Activated T-cell treated with anti-CD3 and anti-CD28 coated beads, Interleukin-2, amount 50 U/mL, for 24 hours (primary cell): ENCODE measurements at places on chromosomes 11 and 22.

DNA sequence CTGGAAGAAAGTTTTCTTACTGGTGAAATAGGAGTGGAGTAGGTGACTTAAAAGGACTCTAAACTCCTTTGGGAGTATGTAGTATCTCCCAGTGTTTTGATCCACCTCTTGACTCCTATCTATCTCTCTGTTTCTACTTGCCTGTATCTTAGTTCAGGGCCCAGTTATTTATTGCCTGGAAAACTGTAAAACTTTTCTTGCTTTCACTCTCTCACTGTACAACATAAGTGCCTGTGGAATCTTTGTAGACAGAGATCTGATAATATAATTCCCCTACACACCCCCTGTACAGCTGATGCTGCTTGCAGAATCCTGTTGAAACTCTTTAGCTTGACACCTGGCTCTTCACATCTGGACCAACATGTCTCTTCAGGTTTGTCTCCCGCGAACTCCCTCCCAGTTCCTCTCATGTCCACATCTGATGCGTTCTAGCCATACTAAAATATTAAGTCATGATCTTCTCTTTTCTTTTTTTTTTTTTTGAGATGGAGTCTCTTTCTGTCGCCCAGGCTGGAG lies 26.5 kb upstream of the SESN3 start:
- H3K27ac ChIP-seq: no peak overlapping the region
- DNase-seq: no peak
- peaks cover 38% of the 10 kb centered on the region for H3K4me1 ChIP-seq
- no peak overlapping the region for H3K4me3 ChIP-seq
- H3K27me3 ChIP-seq: no peaks in the 10 kb centered on the region
- H3K36me3 ChIP-seq: no peaks in the 10 kb centered on the region

DNA sequence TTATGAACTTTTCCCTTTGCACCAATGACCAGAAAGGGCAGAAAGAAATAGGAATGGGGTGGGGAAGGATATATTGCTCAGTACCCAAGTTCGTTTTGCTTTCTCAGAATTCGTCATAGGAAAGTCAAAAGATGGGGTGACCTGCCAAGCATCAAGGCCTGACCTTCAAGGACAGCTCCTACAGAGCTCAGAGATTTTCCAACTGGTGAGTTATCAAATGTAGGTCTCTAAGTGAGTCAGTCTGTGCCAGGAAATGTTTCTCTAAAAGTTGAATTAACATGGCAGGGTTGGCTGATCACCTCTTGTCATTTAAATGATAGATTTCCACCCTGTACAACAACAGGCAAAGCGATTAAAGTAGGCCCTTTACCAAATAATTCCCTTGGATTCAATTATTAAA lies 307.2 kb downstream of the CADM1 start:
- H3K4me1 ChIP-seq: peaks cover 9% of the 10 kb centered on the region
- H3K36me3 ChIP-seq: no peaks in the 10 kb centered on the region
- no peak overlapping the region for H3K4me3 ChIP-seq
- peaks cover 2% of the 10 kb centered on the region for H3K27me3 ChIP-seq
- DNase-seq: no peak

- no peaks in the 10 kb centered on the region for H3K36me3 ChIP-seq
- H3K4me1 ChIP-seq: no peaks in the 10 kb centered on the region
- DNase-seq: no peak
- no peaks in the 10 kb centered on the region for H3K27me3 ChIP-seq
- H3K27ac ChIP-seq: no peak overlapping the region
- no peak overlapping the region for H3K4me3 ChIP-seq
Measured at GRCh38 chr11:76188873-76189272, 17.4 kb downstream of the WNT11 start.

DNA sequence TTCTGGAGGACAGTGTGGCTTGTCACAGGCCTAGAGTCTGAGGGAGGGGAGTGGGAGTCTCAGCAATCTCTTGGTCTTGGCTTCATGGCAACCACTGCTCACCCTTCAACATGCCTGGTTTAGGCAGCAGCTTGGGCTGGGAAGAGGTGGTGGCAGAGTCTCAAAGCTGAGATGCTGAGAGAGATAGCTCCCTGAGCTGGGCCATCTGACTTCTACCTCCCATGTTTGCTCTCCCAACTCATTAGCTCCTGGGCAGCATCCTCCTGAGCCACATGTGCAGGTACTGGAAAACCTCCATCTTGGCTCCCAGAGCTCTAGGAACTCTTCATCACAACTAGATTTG lies 13.0 kb downstream of the PIK3IP1 start:
- H3K4me3 ChIP-seq: no peak overlapping the region
- peak overlapping the region; percentile 99 for H3K27ac ChIP-seq
- no peaks in the 10 kb centered on the region for H3K27me3 ChIP-seq
- peaks cover 85% of the 10 kb centered on the region for H3K36me3 ChIP-seq
- DNase-seq: no peak

DNA sequence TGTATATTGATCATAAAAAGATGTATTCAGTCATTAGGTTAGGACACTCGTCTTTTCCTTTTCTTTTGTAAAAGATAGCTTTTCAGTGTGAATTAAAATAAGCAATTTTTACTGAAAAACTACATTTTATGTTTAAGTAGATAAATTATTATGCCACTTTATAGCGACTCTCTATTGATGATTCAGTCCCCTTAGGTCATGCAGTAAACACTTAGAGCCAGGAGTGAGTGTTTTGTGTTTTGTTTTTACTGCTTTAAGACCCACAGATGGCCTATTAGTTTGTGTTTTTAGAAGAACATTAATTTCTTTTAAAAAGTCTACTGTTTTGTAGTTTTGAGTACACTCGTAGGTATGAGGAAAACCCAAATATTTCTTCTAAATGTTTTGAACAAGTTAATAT lies 86.6 kb downstream of the YAP1 start:
- no peaks in the 10 kb centered on the region for H3K36me3 ChIP-seq
- no peak overlapping the region for H3K27ac ChIP-seq
- H3K4me1 ChIP-seq: no peaks in the 10 kb centered on the region
- no peak for DNase-seq

DNA sequence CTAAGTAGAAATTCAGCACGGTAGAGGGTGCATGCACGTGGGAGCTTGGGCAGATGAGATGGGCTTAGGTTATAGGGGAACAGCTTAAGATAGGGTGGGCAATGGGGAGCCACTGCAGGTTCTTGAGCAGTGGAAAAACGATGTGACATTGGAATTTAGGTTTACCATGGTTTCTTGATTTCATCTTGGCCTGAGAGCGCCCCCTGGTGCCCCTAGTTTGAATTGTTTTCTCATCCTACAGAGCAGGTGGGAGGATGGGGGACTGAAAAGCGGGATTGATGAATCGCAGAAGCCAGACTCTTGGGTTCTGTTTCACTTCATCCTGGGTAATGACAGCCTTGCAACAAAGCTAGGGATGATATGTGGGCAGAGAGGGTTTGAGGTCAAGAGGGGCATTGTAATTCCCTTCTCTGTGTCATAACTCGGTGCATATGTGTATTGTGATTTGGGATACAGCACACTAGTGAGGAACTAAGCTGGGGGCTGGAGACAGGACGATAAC lies 6.7 kb upstream of the MCAM start:
- no peak overlapping the region for H3K27ac ChIP-seq
- peaks cover 14% of the 10 kb centered on the region for H3K27me3 ChIP-seq
- DNase-seq: peak; percentile 85
- peaks cover 25% of the 10 kb centered on the region for H3K4me1 ChIP-seq

DNA sequence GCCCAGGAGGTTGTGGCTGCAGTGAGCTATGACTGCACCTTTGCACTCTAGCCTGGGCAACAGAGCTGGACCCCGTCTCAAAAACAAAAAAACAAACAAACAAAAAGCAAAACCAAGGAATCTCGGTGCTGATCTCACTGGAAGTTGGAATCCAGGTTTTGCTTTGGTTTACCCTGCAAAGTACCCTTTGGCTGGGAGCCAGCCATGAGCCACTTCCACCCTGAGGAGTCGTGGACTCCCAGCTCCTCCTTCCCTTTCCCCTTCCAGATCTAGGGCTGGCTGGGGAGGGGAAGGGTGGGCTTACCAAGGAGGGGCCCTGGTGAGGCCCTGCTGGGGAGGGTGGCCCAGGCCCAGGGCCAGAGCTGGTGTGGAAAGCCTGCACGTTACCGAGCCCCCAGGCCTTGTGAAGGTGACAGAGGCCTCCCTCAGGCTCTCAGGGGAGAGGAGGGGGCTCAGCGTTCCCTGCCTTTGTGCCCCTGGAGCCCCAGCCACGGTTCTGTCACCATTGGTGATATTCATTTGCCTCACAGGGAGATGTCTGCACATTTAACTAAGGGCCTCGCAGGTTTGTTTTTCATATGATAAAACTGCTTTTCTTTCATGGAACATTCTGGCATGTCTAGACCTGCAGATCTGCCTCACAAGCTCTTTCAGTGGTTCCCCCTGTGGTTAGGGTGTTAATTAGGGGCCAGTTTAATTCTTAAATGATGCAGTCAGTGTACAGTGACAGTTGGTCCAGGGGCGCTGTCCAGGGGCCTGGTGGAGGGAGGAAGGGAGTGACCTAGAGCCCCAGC lies 29.0 kb downstream of the FBLN1 start:
- H3K4me3 ChIP-seq: no peak overlapping the region
- peaks cover 4% of the 10 kb centered on the region for H3K27me3 ChIP-seq
- H3K4me1 ChIP-seq: no peaks in the 10 kb centered on the region
- no peaks in the 10 kb centered on the region for H3K36me3 ChIP-seq
- no peak for DNase-seq

DNA sequence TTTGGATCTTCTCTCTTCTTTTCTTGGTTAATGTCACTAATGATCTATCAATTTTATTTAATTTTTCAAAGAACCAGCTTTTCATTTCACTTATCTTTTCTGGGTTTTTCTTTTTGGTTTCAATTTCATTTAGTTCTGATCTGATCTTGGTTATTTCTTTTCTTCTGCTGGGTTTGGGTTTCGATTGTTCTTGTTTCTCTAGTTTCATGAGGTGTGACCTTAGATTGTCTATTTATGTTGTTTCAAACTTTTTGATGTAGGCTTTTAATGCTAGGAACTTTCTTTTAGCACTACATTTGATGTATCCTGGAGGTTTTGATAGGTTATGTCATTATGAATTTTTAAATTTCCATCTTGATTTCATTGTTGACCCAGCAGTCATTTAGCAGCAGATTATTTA lies 142.3 kb downstream of the C11orf87 start:
- H3K27ac ChIP-seq: no peak overlapping the region
- H3K4me3 ChIP-seq: no peak overlapping the region
- DNase-seq: no peak

DNA sequence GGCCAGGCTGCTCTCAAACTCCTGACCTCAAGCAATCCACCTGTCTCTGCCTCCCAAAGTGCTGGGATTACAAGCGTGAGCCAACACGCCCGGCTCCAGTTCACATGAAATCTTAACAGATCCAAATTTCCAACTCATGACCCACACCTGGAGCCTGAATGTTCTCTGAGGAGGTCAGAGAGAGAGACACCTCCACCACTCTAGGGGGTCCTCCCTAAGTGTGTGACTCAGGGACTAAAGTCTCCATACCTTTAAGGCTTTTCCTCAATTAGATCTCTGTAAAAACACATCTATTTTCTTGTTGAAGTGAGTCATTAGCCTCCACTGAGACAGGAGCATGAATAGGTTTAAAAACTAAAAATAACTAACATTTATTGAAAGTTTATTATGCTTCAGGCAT lies 376.4 kb downstream of the CADM1 start:
- H3K36me3 ChIP-seq: no peaks in the 10 kb centered on the region
- peaks cover 6% of the 10 kb centered on the region for H3K27me3 ChIP-seq
- no peak for DNase-seq
- no peak overlapping the region for H3K27ac ChIP-seq
- no peak overlapping the region for H3K4me3 ChIP-seq
- no peaks in the 10 kb centered on the region for H3K4me1 ChIP-seq

GRCh38 chr11:15923183-15923582 lies 433.2 kb downstream of the SOX6 start:
- no peaks in the 10 kb centered on the region for H3K36me3 ChIP-seq
- H3K4me3 ChIP-seq: no peak overlapping the region
- no peaks in the 10 kb centered on the region for H3K27me3 ChIP-seq
- H3K4me1 ChIP-seq: no peaks in the 10 kb centered on the region
- H3K27ac ChIP-seq: no peak overlapping the region

DNA sequence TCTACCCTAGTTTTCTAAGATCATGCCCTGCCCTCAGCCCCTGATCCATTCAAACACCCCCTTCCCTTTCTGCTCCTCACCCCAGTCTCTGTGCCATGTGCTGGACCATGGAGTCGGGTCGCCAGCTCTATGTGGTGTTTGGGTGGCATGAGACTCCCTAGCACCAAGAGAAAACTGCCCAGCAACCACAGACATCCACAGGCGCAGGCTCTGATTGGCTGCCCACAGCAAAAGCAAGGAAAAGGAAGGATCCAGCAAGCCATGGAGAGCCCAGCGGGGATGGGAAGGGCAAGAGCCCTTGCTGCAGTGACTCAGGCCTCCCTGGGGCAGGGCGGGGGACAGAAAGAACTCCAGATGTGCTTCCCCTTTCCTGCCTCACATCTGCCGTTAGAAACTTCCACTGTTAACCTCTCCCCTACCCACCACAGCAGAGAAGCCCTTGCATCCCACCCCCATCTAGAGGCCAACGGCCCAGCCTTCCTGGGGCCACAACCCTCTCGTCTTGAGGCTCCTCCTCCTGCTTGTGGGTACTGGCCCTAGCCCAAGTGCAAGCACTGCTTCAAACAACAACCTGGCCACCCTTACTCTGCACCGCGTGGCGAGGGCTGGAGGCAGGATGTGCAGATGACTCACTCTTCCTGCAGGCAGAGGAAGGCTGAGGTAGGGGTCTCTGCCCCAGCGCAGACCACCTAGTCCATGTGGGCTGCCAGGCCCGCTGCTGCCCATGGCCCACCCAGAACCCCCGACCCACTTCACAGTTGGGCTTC lies 9.7 kb upstream of the AHNAK start:
- peak; percentile 81 for DNase-seq
- no peaks in the 10 kb centered on the region for H3K27me3 ChIP-seq
- peaks cover 76% of the 10 kb centered on the region for H3K36me3 ChIP-seq
- H3K27ac ChIP-seq: peak overlapping the region; percentile 97
- H3K4me3 ChIP-seq: peak overlapping the region; percentile 61
- H3K4me1 ChIP-seq: peaks cover 99% of the 10 kb centered on the region

DNA sequence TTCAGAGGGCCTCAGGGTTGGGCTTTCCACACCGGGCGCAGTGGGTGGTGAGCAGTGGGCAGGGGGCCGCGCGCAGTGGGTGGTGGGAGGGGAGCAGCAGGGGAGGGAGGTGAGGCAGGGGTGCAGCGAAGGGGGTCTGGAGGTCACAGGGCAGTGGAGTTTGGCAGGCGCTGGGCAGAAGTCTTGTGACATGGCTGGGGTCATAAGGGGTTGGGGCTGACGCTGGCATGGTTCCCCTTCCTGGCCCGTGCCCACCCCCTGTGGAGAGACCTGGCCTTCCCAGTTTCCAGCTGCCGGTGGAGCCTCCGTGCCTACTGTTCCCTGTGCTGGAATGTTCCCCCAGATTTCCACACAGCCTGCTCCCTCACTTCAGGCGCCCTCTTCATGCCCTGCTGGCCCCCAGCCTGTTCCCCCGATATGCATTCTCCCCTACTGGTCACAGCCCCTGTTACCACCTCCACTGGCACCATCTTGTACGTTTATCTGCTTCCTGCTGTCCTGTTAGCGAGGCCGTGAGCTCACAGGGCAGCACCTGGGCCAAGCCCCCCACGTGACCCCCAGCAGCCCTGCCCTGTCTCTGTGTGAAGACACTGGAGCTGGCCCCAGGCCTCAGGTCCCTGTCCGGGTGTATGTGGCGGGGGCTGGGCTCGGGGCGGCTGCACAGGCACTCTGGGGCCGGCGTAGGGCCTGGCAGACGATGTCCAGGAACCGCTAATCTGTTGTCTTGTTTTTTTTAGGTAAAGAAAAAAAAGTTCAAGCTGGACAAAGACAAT lies 111.6 kb downstream of the KCNQ1OT1 start:
- H3K27me3 ChIP-seq: no peaks in the 10 kb centered on the region
- no peak overlapping the region for H3K4me3 ChIP-seq
- H3K4me1 ChIP-seq: no peaks in the 10 kb centered on the region
